ENCODE measurements at places on chromosomes 11 and 22.

GRCh38 chr11:77596626-77597025 lies 6.9 kb downstream of the AQP11 start:
- DNase-seq: no peak

GRCh38 chr11:11669233-11669846 lies 47.5 kb upstream of the GALNT18 start:
- no peak for DNase-seq

DNA sequence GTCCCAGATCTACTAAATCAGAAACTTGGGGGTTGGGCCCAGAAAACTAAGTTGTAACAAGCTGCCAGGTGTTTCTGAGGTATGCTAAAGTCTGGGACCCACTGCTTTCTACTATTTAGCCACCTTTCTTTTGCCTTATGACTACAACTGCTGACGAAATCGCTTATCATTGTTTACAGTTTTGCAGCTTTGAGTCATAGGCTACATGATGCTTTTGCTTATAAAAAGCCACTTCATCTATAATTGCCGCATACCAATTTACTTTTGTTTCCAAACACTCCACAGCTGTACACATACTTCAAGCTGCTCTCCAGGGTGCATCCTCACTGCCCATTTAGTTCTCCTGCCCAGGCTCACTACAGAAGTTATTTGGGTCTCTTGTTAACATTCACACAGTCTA lies 144.7 kb downstream of the ENTHD1 start:
- no peak for DNase-seq

DNA sequence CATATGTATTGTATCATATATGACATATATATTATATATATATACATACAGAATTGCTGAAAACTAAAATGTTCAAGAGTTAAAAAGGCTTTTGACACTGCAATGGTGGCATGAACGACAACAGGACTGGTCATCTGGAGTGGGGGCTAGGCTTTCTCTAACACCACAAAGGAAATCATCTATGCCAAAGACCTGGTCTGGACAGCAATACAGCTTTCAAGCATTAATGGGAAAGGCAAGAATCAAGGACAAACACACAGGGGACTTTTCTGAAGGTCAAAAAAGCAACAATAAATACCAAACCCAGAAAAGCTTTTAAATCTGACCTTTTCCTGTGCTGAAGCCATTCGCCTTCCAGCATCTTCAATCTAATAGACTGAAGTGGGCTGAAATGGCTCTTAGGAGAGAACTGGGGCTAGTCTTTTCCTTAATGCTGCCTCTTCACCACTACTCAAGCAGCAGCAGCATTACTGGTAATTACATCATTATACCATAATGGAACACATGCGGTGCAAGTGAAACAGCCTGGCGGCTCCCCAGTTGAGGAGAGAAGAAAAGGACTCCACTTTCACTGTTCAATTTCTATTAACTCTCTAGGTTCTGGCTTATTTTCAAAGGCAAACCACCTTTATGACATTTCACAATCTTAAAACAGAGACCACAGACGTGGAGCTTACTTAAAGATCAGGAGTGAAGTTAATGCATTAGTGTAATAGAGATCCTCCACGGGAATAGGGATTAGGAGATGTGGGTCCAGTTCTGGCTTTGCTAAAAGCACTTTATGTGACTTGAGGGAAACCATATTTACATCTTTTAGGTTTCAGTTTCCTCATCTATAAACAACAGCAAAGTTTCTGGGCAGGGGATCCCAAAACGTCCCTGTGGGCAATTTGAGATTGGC lies 63.0 kb downstream of the GAB2 start:
- no peak for DNase-seq

- peak; percentile 70 for DNase-seq
Measured at GRCh38 chr22:26756675-26757293, 99.4 kb downstream of the MIAT start.

- no peak for DNase-seq
Measured at GRCh38 chr11:86192519-86193257, 51.9 kb upstream of the EED start.

- DNase-seq: no peak
Measured at GRCh38 chr11:1302041-1302460, 7.4 kb downstream of the TOLLIP start.

DNA sequence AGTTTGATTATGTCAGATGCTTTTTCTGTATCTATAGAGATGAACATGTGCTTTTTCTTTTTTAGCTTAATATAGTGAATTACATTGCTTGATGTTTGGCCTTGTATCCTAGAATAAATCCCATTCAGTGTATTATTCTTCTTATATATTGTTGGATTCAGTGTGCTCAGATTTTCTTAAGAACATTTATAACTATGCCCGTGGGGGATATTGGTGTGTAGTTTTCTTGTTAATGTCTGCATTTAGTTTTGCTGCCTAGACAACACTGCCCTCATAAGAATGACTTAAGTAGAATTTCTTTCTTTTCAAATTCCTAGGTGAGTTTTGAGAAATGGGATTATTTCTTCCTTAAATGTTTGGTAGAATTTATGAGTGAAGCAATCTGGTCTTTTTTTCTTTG lies 98.5 kb downstream of the TMEM135 start:
- no peak for DNase-seq

- DNase-seq: peak; percentile 45
Measured at GRCh38 chr22:39264349-39265038, 19.7 kb upstream of the PDGFB start.

- no peak for DNase-seq
Measured at GRCh38 chr11:97364047-97364446, 974.2 kb downstream of the JRKL start.

GRCh38 chr11:789943-790342 lies at the start of gene CEND1:
Gene CEND1 (minus strand): TSS chr11:790090. CDS start chr11:788576, 1,514 bp downstream.
- DNase-seq: no peak

- DNase-seq: no peak
Measured at GRCh38 chr11:70527429-70528045, 129.2 kb downstream of the CTTN start.

DNA sequence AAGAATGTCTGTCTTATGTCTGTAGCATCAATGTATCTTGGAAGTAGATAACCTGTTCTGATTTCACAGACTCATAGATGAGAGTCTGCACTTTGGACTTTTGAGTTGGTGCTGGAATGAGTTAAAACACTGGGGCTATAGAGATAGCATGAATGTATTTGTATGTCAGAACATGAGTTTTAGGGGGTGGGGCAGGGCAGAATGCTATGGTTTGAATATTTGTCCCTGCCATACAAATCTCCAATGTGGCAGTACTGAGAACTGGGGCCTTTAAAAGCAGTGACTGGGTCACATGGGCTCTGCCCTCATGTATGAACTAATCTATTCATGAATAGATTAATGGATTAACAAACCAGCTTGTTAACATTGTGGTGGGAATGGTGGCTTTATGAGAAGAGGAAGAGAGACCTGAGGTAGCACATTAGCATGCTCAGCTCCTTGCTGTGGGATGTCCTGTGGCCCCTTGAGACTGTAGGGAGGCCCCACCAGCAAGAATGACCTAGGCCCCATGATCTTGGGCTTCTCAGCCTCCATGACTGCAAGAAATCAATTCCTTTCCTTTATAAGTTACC lies 15.5 kb upstream of the OR52K1 start:
- no peak for DNase-seq

DNA sequence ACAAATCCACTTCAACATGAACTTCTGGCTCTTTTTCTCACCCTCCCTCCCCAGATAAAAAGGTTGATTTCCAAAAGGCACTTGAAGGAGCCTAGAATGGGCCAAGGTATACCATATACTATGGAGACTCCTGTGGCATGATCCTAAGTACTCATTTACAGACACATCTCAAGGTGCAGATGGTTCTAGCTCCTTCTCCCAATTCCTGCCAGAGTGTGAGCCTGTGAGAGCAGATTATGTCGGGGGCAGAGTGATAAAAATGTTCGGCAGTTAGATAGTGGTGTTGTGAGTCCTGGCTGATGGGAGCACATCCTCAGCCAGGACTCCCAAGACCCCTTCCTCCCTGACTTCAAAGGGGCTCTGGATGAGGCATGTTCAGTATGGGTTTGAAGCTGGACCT lies 8.2 kb upstream of the SEC14L3 start:
- DNase-seq: no peak

DNA sequence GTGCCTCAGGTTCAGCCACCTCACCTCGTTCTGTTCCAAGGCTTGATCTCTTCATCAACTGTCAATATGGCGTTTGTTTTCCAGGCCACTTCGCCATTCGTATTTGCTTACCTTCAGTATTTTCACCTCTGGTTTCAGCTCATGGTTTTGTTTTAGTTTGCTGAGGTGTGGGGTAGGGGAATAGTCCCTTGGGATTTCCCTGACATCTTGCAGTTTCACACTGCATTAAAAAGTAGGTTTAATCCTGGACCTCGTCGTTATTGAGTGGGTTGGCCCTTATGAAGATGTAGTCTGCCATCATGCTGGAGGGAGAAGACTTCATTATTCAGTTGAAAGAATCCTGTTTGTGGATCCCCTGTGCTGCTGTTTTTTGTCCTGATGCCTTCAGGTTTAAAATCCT lies 46.0 kb downstream of the C11orf91 start:
- no peak for DNase-seq

- no peak for DNase-seq
Measured at GRCh38 chr11:133656082-133656635, 123.9 kb upstream of the OPCML start.

DNA sequence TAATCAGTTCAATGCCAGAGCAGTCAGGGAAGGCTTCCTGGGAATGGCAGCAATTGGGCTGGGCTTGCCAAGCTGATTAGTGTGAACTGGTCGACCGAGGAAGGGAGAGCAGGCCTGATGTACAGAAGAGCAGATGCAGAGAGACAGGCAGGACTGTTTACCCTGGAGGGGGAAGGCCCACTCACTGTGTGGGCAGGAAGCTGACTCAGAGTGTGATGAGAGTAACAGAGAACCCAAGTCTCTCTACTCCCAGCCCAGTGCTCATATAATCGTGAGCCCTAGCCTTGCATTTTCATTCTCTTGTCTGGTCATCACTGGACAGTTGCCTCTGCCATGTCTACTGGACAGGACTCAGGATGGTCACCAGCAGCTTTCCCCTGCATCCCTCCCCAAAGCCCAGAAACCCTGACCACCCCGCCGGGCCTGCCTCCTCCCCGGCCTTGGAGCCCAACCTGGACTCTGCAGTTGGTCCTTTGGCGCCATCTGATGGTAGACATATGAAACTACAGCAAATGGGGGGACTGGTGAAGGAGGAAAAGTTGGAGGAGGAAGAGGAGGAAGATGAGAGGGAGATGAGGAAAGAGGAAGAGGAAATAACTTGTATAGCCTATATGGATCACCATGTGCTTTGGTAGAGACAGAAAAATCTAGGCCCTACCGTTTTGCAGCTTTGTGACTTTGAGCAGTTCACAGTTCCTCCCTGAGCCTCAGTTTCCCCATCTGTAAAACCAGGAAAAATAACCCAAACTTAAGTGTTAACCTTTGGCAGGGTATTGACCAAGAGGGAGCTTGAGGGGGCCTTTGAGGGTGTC lies 43.4 kb upstream of the PRDM11 start:
- peak; percentile 78 for DNase-seq

DNA sequence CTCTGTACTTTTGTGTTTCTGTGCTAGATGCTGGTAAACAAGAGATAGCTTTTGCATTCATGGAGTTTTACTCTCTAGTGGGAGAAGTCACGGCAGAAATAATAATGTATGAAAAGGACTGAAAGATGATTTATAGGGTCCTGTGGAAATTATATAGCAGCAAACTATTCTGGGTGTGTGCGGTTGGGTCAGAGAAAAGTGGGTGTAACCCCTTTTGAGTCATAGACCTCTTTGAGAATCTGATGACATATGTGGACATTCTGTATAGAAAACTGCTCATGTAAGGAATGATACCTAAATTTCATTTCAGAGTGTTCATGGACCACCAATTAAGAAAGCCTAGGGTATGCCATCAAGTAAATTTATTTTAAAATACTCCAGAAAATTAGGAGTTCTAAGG lies 54.4 kb downstream of the TMEM135 start:
- no peak for DNase-seq

DNA sequence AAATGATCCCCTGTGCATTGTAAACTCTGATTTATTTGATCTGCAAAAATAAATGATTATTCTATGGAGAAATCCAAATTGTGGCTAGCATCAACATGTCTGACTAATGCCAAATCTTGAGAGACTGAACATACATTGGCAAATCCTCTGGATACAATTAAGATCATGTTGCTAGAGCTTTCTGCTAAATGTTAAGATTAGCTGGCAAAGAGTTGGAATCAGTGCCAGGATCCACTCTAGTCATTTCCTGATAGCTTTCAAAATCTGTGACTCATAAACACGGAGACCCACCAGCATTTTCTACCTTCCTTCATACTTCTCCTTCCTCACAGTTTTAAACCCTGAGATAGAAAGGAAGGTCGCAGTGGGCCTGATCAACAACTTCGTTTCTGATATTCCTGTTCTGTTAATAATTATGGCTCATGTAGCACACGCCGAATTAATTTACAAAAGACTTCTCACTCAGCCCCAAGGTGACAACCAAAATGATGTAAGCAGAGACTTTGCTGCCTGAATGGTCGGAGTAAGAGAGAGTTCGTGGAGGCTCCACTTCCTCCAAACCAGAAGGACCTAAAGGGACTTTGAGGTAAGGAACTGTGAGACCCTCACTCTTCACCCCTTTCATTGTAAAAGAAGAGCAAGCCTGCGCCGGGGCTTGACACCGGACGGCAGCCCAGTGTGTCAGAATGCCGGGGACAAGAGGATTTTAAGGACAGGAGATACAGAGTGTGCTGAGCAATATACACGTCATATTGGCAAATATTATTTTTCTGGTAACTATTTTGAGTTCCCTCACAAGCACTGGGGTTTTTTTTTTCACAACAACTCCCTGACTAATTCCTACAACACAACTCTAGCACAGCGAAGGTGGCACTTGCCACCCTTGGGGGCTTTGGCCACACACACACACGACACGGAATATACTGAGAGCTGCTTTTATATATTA lies 42.0 kb downstream of the SERPINH1 start:
- DNase-seq: no peak

- DNase-seq: peak; percentile 18
Measured at GRCh38 chr22:49964136-49965090, 3.8 kb downstream of the PIM3 start.

DNA sequence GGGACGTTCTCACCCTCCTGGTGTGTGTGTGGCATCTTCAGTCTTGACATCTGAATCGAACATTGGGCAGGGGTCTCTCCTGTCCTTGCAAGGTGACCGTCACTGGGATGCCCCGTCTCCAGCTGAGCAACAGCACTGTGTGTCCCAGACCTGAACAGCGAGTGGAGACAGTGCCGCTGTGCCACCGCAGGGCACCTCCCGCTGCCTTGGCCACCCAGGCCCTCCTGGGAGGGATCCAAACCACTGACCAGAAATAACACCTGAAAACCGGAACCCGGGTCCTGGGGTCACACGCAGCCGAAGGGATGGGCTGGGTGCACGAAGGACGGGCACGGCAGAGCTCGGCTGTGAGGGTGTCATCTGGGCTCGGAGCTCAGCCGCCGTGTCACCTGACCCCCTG lies 102.2 kb downstream of the BRD1 start:
- DNase-seq: no peak
